ENCODE measurements at places on chromosomes 6 and 20.
A peak's percentile ranks its signal among the peaks of the same experiment; 100 is the strongest.

GRCh38 chr6:52328303-52328662 lies 33.7 kb upstream of the PAQR8 start:
- DNase-seq = peak; percentile 74

GRCh38 chr6:31734821-31735406 lies 1.4 kb downstream of the CLIC1 start:
- DNase-seq = peak; percentile 82

DNA sequence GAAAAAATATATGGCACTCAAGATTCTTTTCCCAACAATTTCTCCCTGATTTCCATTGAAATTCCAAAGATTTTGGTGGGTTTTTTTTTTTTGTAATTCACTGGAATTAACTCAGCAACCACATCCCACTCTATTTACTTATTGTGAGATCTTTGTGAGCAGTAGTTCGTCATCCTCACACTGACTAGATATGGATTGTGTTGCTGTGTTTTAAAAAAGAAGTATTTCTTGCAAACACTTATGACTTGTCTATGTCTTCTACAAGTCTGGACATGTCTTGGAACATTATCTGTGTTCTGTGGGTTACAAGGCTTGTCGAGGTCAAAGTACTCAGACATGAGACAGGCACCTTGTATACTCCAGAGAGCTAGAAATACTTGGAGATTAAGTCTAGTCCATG lies 7.3 kb upstream of the TENT5A start:
- no peak for DNase-seq

DNA sequence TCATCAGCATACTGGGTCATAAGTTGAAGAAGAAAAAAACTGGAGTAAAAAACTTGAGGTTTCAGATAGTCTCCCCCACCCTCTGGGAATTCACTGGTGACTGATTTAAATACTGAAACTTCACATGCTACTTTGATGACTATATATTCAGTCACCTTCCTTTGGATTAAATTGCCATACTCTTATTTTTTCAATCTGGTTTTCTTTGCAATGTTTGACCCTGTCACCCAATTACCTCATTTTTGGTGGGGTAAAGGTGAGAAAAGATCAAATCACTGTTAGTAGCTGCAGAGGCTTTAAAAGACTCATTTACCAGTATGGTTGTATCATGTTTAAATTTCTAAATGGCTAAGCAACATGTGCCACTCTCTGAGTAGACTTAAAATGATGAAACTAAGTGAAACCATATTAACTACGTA lies 862.7 kb upstream of the FLRT3 start:
- no peak for DNase-seq

- DNase-seq = no peak
Observed at GRCh38 chr6:56868687-56869086, 86.2 kb upstream of the BEND6 start.

- no peak for DNase-seq
Observed at GRCh38 chr6:6931071-6932025, 176.4 kb upstream of the RREB1 start.

- DNase-seq = no peak
Observed at GRCh38 chr6:170200458-170200891, 90.4 kb downstream of the DLL1 start.

DNA sequence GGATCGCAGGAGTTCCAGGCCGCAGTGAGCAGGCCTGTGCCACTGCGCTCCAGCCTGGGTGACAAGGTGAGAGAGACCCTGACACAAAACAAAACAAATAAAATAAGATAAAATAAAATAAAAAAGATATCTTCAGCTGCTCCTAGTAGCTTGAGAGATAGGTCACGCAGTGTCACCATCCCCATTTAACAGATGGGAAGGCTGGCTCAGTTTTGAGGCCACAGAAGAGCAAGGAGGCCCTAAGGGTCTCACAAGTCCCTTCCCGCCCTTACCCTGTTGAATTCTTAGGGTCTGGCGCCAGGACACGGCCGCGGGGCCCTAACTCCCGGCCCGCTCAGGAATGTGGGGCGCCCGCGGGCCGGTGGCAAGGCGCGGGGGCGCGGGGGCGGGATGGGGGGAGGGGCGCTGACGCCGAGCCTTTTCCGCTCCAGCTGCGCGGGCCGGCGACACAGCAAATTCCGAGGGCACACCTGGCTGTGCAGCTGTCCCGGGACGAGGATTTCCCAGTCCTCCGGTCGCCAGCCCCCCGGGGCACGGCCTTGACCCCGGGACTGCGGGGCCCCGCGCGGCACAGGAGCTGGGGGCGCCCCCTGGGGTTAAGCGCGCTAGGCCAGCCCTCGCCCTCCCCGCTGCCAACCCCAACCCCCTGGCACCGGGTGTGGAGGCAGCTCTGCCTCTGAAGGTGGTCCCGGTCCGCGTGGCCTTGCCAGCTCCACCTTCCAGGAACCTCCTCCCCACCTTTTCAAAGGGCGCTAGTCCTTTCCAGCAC lies 10.3 kb upstream of the R3HDML start:
- DNase-seq = no peak

GRCh38 chr6:157272866-157273755 lies 50.2 kb downstream of the TMEM242 start:
- DNase-seq = no peak

- DNase-seq = no peak
Observed at GRCh38 chr6:21885111-21885510, 291.6 kb downstream of the SOX4 start.

DNA sequence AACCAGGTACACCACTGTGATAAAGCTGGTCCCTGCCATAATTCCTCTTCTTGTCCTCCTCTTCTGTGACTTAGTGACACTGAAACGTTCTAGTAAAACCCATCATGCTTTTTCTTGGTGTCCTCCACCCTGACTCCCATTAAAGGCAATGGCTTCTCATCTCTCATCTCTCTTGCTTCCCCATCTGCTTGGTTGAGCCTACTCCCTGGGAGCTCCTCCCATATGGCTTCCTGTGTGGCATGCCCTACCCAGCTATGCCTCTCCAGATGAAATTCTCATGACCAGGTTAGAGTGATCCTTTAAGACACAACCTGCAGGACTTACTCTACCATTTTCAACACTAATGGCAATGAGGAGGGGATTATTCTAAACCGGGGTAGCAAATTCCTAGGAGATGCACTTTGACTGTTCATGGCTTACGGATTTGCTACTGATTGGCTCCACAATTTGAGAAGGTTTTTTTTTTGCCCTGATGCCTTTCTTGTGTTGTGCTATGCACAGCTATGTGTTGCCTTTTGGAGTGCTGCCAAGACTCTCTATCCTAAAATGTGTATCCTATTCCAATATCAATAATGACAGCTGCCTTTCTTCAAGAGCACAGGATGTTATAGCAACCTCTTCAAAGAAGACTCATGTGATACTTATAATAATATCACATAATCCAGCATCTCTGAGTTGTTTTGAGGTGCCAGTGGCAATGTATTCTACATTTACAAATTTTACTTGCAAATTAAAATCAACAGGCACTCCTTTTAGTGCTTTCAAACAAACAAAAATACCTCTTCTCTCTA lies 6.1 kb downstream of the SIRPG start:
- no peak for DNase-seq

DNA sequence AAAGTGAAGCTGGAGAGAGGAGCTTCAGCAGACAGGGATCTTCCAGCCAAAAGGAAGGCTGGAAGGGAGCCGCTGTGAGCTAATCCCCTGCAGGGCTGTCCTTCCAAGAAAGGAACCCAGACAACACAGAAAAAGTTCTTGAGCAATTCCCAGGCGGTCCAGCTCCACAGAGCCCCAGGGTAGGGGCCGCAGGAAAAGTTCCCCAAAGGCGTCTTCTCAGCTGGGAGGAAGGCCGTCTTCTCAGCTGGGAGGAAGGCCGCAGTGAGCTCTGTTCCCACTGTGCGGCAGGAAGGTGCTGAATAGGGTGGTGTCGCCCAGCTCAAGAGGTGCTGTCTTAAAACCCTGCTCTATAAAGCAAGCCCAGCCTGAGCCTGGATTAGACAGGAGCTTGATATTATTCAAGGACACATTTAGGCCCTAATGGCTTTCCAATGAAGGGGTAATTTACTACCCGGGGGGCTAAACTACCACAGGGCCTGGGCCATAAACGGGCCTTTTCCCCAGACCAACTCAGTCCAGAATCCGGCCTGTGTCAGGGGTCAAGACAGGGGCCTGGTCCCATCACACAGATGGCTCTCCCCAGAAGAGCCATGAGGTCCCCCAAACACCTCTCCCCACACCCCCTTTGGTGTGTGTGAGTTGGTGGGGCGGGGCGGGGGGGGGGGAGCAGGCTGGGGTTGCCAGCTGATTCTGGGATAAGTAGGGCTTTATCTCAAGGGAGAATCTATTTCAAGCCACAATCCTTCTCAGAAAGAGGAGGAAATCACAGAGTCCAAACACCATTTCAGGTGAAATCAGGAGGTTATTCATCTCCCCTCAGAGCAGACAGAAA lies 103.6 kb downstream of the NOL4L start:
- DNase-seq = peak; percentile 63

- DNase-seq = peak; percentile 49
Observed at GRCh38 chr6:107114926-107115694, at the start of gene BEND3. TSS of gene BEND3 (minus strand) at chr6:107115515. CDS start at chr6:107099285, 16,230 bp downstream.
